ENCODE measurements at places on chromosomes 5 and 9. TPM values are rescaled to one million over a fixed set of nuclear protein-coding genes. Genes with fewer than 3 reads are reported as not detected.

Gene LTC4S
- 1.8 TPM for total RNA-seq

Gene SCGB3A1
- not detected for total RNA-seq

Gene SPINK14
- total RNA-seq = not detected

- no peak for DNase-seq
Observed at GRCh38 chr5:71747182-71747581, 28.1 kb downstream of the CARTPT start.

GRCh38 chr9:100355561-100355960, 2.8 kb upstream of the TEX10 start:
- no peak for DNase-seq

GRCh38 chr5:64519263-64519662, 13.4 kb downstream of the RGS7BP start:
- DNase-seq = no peak

DNA sequence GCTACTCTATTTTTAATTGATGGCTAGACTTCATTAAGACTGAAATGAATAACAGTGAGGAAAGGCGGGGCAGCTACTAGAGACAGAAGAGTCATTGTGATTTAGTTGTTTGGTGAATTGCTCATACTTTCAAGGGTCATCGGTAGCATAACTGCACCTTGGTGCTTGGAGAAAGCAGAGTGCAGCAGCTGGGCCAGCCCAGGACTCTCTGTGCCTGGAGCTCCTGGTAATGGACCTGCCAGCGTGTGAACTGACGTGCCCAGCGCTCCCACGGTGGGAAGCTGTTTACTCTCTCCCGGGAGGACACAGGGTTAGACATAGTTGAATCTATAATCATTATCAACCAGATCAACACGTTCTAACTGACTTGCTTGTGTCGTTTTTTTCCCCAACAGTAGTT, 42.9 kb downstream of the LURAP1L start:
- DNase-seq = no peak

GRCh38 chr9:125241863-125242739, 958 bp upstream of the HSPA5 start:
- DNase-seq = no peak

DNA sequence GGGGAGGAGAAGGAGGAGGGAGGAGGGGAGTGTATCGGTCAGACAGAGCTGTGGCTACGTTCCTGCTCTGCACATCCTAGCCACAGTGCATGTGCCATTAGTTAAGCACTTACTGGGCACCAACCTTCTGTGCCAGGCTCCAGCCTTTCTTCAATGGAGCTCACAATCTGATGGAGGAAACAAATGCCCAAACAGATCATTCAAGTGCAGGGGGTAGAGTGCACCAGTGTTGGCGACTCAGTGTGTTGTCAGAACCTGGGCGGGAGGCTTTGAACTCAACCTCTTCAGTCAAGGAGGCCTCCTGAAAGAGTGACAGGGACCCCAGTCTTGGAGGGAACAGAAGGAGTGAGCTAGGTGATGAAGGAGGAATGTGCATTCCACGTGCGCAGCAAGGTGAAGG, 51.9 kb upstream of the SHB start:
- no peak for DNase-seq

- no peak for DNase-seq
Observed at GRCh38 chr9:134052941-134053340, 14.9 kb downstream of the BRD3 start.

DNA sequence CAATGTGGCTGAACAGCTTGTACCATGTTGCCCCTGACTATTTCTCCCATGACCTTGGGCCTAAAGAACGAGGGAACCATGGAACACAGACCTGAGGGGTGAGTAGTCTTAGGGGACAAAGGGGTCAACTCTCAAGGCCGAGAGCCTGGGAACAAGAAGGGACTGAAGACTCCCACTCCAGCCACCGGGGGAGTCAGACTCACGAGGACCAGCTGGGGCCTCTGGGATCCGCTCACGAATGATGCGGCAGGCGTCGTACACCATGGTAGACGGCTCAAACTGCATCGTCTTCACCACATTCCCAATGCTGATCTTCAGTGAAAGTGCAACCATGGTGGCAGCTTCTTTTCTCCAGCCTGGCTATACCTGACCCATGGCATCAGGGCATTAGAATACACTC, 6.6 kb downstream of the TLN1 start:
- no peak for DNase-seq

- no peak for DNase-seq
Observed at GRCh38 chr5:97172227-97172626, 10.8 kb downstream of the RIOK2 start.

DNA sequence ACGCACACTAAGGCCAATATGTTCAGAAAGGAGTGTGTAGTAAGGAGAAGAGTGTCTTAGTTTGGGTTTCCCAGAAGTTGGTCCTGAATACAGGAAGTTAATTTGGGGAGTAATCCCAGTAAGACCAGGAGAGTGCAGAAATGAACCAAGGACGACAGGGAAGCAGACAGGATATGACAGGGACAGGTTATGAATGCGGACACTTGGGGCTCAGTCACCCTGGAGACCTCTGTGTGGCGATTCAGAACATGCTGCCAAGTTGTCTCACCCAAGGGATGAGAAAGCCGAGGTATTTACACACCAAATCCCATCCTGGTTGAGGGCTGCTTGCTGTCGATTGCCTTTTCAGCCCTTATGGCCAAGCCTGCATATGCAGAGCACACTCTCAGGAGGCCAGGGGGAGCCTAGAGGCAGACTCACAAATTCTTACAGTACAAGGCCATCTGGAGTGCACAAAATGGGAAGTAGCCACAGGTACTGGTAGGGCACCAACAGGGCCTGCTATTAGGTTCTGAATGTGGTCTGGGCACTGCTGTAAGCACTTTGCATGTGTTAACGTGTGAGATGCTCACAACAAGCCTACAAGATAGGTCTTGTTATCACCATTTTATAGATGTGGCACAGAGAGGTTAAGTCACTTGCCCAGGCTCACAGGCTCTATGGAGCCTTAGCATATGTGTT, 233.1 kb upstream of the ANKRD55 start:
- no peak for DNase-seq

GRCh38 chr9:88998503-88998902, 7.2 kb downstream of the S1PR3 start:
- DNase-seq = no peak

DNA sequence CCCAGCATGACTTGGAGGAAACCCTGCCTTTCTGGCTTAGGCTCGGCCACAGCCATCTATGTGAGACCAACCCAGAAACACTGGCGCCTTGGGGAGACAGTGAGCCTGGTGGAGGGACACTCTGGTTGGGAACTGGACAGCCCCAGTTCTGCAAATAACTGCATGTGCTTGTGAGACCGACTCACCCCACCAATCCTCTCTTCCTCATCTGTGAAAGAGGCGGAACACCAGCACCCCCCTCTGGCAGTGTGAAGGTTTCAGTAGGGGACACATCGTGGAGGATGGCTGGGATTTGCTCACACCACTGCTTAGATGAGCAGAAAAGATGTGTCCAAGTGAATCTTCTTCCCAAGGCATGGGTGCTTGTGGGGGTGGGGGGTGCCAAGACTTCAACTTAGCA, 43.4 kb upstream of the N4BP3 start:
- no peak for DNase-seq

DNA sequence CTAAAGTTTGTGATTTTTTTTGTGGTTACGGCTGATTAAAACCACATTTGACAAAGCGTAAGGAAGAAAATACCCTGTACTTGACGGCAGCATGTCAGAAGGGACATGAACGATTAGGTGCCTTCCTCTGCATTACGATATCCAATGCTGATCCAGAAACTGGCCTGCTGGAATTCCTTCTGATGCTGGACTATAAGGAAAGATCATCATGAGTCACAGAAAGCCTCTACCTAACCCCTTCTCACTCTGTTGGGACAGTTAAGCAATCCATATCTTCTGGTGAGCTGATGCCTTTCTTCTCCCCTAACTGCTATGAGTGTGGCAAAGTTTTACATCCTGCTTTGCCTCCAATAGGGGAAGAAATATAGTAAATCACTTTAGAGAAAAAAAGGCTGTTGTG, 78.4 kb upstream of the PAPPA start:
- no peak for DNase-seq

DNA sequence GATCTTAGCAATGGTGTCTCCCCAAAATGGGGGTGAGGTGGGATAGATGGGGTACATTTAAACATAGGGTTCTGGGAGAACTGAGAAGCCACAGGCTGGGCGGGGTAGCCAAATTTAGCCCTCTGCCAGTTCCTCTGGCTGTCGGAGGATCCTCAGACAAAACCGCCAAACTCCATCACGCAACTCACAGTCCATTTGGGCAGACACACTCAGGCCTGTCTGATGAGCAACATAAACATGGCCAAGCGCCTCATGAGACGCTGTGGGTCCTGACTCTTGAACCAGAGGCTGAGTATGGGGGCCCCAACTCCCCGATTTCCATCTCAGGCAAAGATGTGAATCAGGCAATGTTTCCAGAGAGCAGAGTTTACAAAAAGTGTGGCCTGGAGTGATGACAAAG, 162.3 kb downstream of the FGF18 start:
- DNase-seq = no peak

GRCh38 chr5:131252824-131253171, 11.1 kb upstream of the CDC42SE2 start:
- DNase-seq = no peak

Data from urinary bladder (tissue), 4 donors.